ENCODE measurements at places on chromosomes 1 and 21. TPM values are rescaled to one million over a fixed set of nuclear protein-coding genes. Genes with fewer than 3 reads are reported as not detected.

Gene UBL4B
- not detected for total RNA-seq

Gene AVPR1B
- total RNA-seq, result 0.29 TPM

Gene CNR2
- total RNA-seq, result not detected

Gene CCDC181
- 0.87 TPM for total RNA-seq

Gene BGLAP
- total RNA-seq, result not detected

Gene NTNG1
- not detected for total RNA-seq

Gene TNFRSF8
- total RNA-seq, result 0.45 TPM

Gene AADACL3
- total RNA-seq, result not detected

Gene NTRK1
- total RNA-seq, result 0.92 TPM

Gene AUNIP
- 0.87 TPM for total RNA-seq

Gene ICOSLG
- total RNA-seq, result 3.5 TPM

Gene PLA2G2F
- 6.4 TPM for total RNA-seq

GRCh38 chr1:19448491-19449439, 36.6 kb downstream of the CAPZB start:
- no peak overlapping the region for H3K4me3 ChIP-seq
- H3K27ac ChIP-seq, result peak overlapping the region; percentile 87
- DNase-seq, result peak; percentile 84
- H3K36me3 ChIP-seq, result peaks cover 5% of the 10 kb centered on the region
- no peaks in the 10 kb centered on the region for H3K27me3 ChIP-seq

DNA sequence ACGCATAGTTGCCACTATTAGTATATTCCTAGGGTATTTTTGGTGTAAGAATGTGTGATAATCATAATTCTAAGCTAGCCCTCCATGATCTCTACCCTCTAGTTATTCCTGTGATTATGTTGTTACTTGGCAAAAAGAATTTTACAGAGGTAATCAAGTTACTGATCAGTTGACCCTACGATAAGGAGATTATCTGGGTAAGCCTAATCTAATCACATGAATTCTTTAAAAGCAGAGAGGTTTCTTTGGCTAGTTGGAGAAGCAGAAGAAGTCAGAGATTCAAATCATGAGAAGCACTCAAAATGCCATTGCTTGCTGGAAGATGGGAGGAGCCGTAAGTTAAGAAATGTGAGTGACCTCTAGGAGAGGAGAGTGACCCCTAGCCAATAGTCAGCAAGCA, 72.7 kb downstream of the RPE65 start:
- no peak for DNase-seq
- no peaks in the 10 kb centered on the region for H3K36me3 ChIP-seq
- H3K4me3 ChIP-seq, result no peak overlapping the region

DNA sequence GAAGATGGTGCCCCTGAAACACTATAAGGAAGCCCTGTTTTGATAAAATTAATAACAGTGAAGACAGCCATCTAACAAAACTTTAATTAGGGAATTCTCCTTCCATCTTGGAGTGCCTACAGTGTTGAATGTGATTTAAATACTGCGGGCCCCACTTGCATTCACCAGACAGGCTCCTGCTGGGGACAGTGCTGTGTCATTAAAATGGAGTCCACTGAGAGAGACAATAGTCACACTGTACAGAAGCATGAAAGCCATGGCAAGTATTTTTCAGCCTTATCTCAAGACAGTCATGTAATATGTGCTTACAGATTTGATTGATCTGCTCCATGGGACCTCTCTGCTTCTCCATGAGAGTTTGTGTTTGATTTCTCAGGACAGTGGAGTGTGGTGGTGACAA, 29.7 kb upstream of the ZBTB18 start:
- DNase-seq, result no peak
- peaks cover 4% of the 10 kb centered on the region for H3K27me3 ChIP-seq
- H3K27ac ChIP-seq, result no peak overlapping the region

- no peak overlapping the region for H3K27ac ChIP-seq
- H3K27me3 ChIP-seq, result no peaks in the 10 kb centered on the region
- no peak overlapping the region for H3K4me3 ChIP-seq
- peaks cover 10% of the 10 kb centered on the region for H3K4me1 ChIP-seq
- no peak for DNase-seq
Observed at GRCh38 chr1:212438831-212439237, 6.1 kb downstream of the NENF start.

GRCh38 chr21:25867061-25867460, 132.3 kb downstream of the GABPA start:
- no peaks in the 10 kb centered on the region for H3K27me3 ChIP-seq
- H3K36me3 ChIP-seq, result no peaks in the 10 kb centered on the region
- H3K4me1 ChIP-seq, result no peaks in the 10 kb centered on the region
- DNase-seq, result no peak

GRCh38 chr1:186574926-186575325, 105.3 kb downstream of the PTGS2 start:
- no peaks in the 10 kb centered on the region for H3K4me1 ChIP-seq
- DNase-seq, result no peak
- H3K36me3 ChIP-seq, result no peaks in the 10 kb centered on the region
- no peaks in the 10 kb centered on the region for H3K27me3 ChIP-seq

- no peak overlapping the region for H3K27ac ChIP-seq
- DNase-seq, result no peak
- no peaks in the 10 kb centered on the region for H3K4me1 ChIP-seq
Observed at GRCh38 chr1:78126506-78126905, 80.7 kb downstream of the GIPC2 start.

- no peak overlapping the region for H3K4me3 ChIP-seq
- no peak for DNase-seq
- H3K36me3 ChIP-seq, result no peaks in the 10 kb centered on the region
- H3K27me3 ChIP-seq, result peaks cover 76% of the 10 kb centered on the region
- H3K4me1 ChIP-seq, result no peaks in the 10 kb centered on the region
Observed at GRCh38 chr1:4736254-4736653, 81.8 kb downstream of the AJAP1 start.

DNA sequence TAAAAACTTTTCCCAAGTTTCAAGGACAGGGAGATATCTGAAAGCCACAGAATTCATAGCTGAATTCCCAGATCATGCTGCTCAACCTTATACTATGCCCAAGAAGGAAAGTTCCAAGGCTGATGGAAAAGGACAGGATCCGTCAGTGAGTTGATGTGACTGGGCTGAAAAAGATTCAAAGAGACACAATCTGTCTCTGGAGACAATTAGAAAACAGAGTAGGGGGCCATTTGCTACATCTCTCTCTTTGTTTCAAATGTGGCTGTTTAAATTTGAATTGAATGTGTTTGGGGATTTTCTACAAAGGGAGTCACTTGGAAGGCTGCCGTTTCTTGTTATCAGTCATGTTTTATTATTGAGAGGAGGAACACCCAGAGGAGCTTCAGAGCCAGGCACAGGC, 292.6 kb downstream of the NUF2 start:
- H3K4me3 ChIP-seq, result no peak overlapping the region
- H3K27me3 ChIP-seq, result no peaks in the 10 kb centered on the region
- no peak overlapping the region for H3K27ac ChIP-seq
- H3K4me1 ChIP-seq, result no peaks in the 10 kb centered on the region
- H3K36me3 ChIP-seq, result no peaks in the 10 kb centered on the region

DNA sequence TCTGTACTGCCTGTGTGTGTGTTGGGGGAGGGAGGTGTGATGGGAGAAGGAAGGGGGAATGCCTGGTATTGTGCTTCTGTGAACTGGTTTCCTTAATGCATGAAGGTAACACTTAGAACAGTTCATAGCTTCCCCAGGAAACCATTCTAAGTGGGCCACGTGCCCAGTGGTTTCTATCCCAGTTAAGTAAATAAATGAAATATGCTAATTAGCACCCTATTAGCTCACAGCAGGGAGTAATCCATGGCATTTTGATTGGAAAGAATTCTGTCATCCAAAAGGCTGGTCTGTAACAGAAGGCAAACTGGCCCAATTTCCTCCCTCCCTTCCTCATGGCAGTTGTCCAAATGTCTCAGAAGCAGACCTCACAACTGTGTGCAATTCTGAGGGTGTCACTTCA, 199.3 kb downstream of the TTLL7 start:
- H3K4me1 ChIP-seq, result peaks cover 11% of the 10 kb centered on the region
- no peak for DNase-seq
- no peaks in the 10 kb centered on the region for H3K36me3 ChIP-seq
- H3K27ac ChIP-seq, result no peak overlapping the region
- no peaks in the 10 kb centered on the region for H3K27me3 ChIP-seq
- no peak overlapping the region for H3K4me3 ChIP-seq

DNA sequence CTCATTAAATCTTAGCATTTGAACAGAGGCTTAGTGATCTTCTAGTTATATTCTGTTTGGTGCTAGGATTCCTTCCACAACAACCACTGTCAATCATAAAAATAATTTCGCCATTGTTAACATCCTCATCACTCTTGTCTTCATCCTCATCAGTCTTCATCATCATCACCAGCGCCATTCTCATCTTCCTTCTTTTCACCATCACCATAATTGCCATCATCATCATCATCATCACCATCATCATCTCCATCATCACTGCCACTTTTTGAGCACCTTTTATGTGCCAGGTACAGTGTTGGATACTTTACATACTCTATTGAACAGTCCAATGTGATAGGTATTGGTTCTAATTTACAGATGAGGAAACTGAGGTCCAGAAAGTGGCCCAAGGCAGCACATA, 245.7 kb downstream of the PTPRU start:
- H3K4me3 ChIP-seq, result no peak overlapping the region
- no peaks in the 10 kb centered on the region for H3K4me1 ChIP-seq
- H3K27ac ChIP-seq, result no peak overlapping the region
- DNase-seq, result no peak
- H3K36me3 ChIP-seq, result no peaks in the 10 kb centered on the region

DNA sequence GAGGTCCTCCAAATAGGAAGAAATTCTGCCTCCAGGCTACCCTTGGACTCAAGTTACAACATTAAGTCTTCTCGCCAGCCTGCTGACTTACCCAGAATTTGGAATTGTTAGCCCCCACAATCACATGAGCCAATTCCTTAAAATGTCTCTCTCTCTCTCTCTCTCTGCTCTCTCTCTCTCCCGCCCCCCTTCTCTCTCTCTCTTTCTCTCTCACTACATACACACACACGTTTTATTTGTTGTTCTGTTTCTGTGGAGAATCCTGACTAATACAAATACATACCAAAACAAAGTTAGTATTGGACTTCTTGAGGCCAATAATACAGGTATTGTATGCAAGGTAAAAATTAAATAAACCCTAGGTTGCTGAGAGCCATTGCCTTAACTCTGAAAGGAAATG, 72.1 kb downstream of the TNFSF18 start:
- H3K4me1 ChIP-seq, result peaks cover 5% of the 10 kb centered on the region
- no peak for DNase-seq
- no peaks in the 10 kb centered on the region for H3K36me3 ChIP-seq
- H3K27ac ChIP-seq, result no peak overlapping the region
- H3K27me3 ChIP-seq, result no peaks in the 10 kb centered on the region

- no peak for DNase-seq
- peaks cover 76% of the 10 kb centered on the region for H3K4me1 ChIP-seq
- no peak overlapping the region for H3K27ac ChIP-seq
- no peaks in the 10 kb centered on the region for H3K36me3 ChIP-seq
- no peaks in the 10 kb centered on the region for H3K27me3 ChIP-seq
Observed at GRCh38 chr1:8674912-8675311, 142.5 kb downstream of the RERE start.

DNA sequence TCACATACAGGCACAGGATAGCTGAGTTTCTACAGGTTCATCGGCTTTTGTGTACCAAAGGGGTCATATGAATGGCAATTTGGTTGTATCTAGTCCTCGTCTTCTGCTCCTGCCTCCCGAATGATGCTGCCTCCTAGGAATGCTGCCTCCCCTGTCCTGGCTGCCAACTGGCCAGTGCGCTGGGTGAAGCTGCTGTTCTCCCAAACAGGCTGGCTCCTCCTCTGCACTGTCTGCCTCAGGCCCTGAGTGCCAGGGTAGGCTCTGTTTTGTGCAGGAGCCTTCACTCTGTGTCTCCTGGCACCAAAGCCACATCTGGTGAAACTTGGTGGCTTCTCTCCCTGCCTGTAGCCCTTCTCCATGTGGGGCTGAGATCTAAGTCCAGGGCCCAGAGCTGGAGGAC, 60.3 kb downstream of the RHOU start:
- no peak overlapping the region for H3K4me3 ChIP-seq
- no peak overlapping the region for H3K27ac ChIP-seq
- DNase-seq, result no peak
- no peaks in the 10 kb centered on the region for H3K36me3 ChIP-seq
- no peaks in the 10 kb centered on the region for H3K4me1 ChIP-seq
- H3K27me3 ChIP-seq, result no peaks in the 10 kb centered on the region

GRCh38 chr1:20119347-20119746, at the start of gene PLA2G2D:
Gene PLA2G2D (minus strand): TSS chr1:20119536. CDS start chr1:20119498, 38 bp downstream.
- DNase-seq, result no peak
- H3K27ac ChIP-seq, result no peak within 1 kb of the TSS
- no peaks in the 10 kb centered on the region for H3K27me3 ChIP-seq
- no peaks in the 10 kb centered on the region for H3K36me3 ChIP-seq
- H3K4me1 ChIP-seq, result no peaks in the 10 kb centered on the region
- no peak within 1 kb of the TSS for H3K4me3 ChIP-seq

GRCh38 chr1:234881893-234882771, 246.5 kb downstream of the TOMM20 start:
- H3K27me3 ChIP-seq, result no peaks in the 10 kb centered on the region
- no peaks in the 10 kb centered on the region for H3K36me3 ChIP-seq
- no peak overlapping the region for H3K27ac ChIP-seq

DNA sequence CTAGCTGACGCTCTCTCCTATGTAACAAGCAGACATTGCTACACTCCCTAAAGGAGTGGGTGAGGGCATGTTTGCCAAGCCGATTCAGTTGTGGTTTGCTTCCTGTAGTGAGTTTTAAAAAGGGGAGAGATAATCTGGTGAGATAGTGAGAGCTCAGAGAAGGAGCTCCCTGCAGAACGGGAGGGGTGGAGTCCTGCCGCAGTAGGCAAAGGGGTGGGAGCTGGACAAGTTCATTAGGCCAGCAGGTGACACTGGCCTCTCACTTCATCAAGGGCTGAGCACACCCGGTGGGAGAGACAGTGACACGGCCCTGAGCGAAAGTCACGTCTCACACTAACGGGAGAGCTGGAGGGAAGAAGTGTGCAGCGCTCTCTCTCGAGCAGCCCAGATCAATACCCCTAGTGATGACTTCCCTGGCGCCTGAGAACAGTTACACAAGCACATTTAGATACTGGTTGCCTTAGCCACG, 144.0 kb upstream of the CD34 start:
- H3K4me3 ChIP-seq, result no peak overlapping the region
- H3K36me3 ChIP-seq, result peaks cover 99% of the 10 kb centered on the region

DNA sequence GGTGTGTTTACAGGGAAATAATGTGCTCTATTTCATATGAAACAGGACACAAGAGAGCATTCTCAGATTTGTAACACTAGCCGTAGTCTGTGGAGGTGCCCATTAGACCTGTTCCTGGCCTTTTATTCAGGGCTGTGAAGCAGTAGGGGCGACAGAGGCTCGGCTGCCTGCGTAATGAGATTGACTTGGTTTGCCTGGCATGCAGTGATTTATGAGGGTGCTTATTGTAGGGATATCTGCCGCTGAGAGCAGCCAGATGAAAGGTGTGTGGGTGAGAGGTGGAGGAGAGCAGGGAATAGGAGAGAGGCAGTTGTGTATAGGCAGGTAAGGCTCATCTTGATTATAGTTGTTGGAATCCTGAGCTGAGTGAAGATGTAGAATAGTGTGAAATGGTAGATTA, 51.3 kb downstream of the DNAJC6 start:
- H3K4me3 ChIP-seq, result no peak overlapping the region
- DNase-seq, result no peak
- H3K27ac ChIP-seq, result no peak overlapping the region

- H3K27me3 ChIP-seq, result no peaks in the 10 kb centered on the region
- H3K4me3 ChIP-seq, result no peak overlapping the region
- peak; percentile 92 for DNase-seq
- H3K36me3 ChIP-seq, result no peaks in the 10 kb centered on the region
Observed at GRCh38 chr1:234963180-234963903, 165.3 kb downstream of the TOMM20 start.

All from stomach (tissue), 19 donors.